ENCODE measurements at places on chromosomes 12 and 14.
A peak's percentile ranks its signal among the peaks of the same experiment; 100 is the strongest.

DNA sequence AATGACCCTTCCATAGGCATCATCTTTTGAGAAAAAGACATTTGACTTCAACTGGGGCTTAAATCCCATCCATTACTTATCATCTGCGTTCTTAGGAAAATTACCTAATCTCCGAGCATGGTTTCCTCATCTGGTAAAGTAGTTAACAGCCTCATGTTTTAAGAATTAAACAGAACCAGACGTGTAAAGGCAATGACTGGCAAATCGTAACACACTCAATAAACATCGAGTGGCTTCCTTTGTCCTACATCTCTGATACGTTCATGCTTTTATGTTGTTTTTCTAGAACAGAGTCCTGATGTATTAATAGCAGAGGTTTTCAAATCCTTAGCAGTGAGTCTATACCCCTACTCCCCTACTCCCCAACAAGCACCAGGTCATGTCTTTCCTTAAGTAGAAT is 189.7 kb upstream of the RGS6 start:
- DNase-seq, result no peak

DNA sequence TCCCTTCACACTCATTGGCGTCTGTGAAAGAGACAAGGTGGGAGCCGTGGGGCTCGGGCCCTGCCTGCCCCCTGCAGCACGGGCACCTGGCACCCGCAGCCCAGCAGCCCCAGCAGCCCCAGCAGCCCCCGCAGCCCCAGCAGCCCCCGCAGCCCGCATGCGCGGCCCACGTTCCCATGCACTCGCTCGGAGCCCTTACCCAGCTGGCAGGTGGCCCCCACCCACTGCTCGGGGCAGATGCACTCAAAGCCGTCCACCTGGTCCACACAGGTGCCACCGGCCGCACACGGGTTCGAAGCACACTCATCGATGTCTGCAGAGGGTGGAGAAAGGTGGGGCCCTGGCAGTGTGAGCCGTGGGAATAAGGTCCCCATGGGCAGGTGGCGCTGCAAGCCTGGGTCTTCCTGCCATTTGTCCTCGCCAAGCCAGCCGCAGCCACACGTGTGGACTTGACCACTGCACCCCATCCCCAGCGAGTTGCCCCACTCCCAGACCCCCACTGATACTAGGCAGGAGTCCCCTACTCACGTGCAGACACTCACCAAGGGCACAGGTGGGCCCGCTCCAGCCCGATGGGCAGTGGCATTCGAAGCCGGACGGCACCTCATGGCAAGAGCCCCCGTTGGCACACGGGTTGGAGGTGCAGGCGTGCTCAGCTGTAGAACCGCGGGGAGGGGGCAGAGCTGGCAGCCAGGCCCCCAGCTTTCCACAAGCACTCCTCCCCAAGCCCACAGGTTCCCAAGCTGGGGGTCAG is 17.3 kb downstream of the JAG2 start:
- no peak for DNase-seq

- DNase-seq, result no peak
These were observed 453.8 kb downstream of the TMEM121 start for GRCh38 chr14:105980224-105980623.

- no peak for DNase-seq
These were observed 280.0 kb downstream of the LRIG3 start for GRCh38 chr12:58640314-58640713.

DNA sequence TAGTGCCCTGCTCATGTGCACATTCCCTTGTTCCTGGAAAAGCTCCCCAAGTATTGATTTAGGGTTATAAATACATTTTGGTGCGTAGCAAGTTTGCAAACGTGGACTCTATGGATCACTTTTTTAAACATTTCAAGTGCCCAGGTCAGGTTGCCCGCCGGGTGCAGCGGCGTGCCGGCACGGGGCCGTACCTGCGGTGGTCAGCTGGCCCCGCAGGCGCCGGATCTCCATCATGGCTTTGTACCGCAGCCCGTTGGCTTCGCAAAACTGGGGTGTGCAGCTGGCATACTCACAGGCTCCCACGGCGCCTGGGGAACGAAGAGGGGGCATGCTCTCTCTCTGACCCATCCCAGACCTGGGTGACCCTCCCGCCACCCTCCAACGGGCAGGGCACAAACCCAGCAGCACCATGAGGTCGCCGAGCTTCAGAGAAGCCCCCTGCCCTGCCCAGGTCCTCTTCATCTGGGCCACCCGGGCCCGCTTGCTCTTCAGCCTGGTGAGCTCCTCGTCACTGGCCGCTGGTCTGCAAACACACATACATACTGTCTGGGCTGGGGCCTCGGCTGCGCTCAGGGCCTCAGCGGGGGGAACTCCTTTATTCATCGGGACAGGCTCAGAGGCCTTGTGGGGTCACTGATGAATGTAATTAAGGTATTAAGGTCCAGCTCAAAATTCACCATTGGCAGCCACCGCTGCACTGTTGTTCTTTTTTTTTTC is 35.1 kb downstream of the DHX37 start:
- no peak for DNase-seq

- no peak for DNase-seq
These were observed 7.5 kb downstream of the IRAK4 start for GRCh38 chr12:43766291-43766690.

DNA sequence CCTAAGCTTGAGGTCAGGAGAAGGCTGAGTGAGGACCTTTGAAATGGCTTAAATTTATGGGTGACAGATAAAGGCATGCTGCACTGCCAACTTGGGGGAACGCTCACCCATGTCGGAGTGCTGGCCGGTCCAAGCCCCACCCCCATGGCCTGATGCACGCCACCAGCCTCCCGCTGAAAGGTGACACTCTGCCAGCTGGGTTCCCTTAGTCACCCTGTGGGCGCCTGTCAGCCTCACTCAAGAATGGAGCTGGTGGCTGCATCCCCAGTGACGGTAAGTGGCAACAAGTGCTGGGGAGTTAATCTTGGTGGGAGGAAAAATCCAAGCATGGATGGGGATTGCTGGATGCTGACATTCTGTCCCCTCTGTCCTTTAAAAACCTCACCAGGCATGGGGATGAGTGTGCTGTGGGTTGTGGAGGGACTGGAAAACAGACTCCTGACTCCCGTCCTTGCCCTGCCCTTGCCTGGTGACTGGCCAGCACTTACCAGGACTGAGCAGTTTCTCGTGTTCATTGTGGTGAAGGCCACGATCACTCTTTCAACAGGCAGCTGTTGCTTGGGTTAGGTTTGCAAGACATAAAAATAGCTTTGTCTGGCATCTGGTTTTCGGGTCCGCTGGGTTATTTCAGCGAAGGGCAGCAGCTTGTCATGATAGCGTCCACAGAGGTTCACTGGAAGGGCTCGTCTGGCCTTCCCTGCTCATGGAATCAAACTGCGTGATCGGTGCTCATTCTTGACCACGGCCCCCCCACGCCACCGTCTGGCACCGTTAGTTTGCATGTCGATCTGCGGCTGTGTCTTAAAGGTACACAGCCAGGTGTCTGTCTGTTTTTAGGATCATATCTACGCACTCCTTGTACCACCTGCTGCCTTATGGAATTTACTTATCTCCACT is 15.0 kb downstream of the ACACB start:
- no peak for DNase-seq

GRCh38 chr12:30985814-30986452 is 59.4 kb downstream of the TSPAN11 start:
- DNase-seq, result no peak

GRCh38 chr12:64669270-64669842 is 59.1 kb downstream of the RASSF3 start:
- DNase-seq, result peak; percentile 85

GRCh38 chr12:76556368-76556767 is 3.2 kb downstream of the OSBPL8 start:
- DNase-seq, result no peak

- DNase-seq, result no peak
These were observed 6.7 kb downstream of the PSEN1 start for GRCh38 chr14:73143003-73143402.

DNA sequence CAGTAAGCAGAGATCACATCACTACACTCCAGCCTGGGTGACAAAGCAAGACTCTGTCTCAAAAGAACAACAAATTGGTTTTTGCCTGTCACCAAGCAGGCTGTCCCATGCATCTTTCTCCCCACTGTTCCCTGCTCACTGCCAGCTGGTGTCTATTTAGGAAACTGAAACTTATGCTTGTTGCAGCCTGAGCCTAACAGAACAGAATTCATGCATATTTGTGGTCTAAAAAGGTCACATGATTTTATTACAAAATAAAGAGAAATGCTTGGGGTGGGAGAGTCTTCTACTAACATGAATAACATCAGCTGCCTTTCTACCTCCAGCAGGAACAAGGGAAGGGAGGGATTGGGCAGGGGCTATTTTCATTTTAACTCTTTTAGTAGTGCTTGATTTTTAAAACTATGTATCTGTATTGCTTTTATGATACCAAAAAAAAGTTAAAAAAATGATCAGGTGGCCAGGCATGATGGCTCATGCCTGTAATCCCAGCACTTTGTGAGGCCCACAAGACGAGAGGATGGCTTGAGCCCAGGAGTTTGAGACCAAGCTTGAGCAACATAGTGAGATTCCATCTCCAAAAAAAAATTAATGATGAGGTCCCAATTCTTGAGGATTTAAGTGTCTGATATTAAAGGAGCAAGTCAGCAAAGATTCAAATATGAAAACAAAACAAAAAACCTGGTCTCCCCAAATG is 923 bp downstream of the STAT2 start:
- no peak for DNase-seq

GRCh38 chr12:98060411-98060810 is 455.0 kb upstream of the TMPO start:
- DNase-seq, result no peak

DNA sequence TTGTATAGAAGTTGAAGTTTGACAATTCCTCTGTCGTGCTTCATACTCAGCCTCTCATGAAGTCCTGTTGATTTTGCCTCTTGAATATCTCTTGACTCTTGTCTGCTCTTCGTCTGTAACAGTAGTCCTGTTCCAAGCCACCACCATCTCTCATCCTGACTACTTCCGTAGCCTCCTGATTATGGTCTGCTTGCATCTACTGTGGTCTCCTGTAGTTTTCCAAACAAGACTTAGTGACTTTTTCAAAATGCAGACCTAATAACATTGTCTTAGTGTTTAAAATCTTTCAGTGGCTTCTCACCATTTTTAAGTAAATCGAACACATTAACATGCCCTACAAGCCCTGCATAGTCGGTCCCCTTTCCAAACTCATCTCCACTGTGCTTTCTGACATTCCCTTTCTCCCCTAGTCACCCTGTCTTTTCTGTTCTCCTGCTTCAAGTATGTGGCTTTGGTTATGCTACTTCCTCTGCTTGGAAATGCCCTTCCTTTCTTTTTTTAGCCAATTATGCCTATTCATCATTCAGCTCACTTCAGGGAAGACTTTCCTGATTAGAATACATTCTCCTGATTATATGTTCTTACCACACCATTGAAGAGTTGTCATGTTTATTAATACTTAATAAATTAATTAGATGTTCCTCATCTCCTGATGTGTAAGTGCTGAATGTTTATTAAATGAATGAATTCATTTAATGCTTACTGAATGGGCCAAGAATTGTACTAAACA is 2.0 kb downstream of the SCYL2 start:
- DNase-seq, result no peak

- no peak for DNase-seq
These were observed 7.9 kb downstream of the NRIP2 start for GRCh38 chr12:2826721-2827515.

GRCh38 chr12:19695244-19696098 is 256.2 kb downstream of the AEBP2 start:
- DNase-seq, result no peak

DNA sequence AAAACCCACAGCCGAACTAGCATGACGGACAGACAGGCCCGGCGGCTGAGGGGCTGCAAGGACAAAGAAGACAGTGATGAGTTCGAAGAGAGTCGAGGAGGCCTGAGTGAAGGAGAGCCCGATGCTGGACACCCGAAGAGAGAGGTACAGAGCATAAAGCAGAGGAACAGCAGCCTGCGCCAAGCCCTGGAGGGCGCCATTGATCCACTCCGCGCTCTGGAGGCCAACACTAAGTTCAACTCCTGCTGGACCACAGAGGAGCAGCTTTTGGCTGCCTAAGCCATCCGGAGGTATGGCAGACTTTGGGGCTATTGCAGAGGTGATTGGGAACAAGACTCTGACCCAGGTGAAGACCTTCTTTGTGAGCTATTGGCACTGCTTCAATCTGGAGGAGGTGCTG is 7.8 kb upstream of the PLXNC1 start:
- DNase-seq, result peak; percentile 37

- DNase-seq, result no peak
These were observed 94.8 kb downstream of the LRP6 start for GRCh38 chr12:12171991-12172511.

- no peak for DNase-seq
These were observed 13.2 kb downstream of the TAOK3 start for GRCh38 chr12:118359541-118359915.

GRCh38 chr12:128313931-128314330 is 47.0 kb downstream of the TMEM132C start:
- no peak for DNase-seq

DNA sequence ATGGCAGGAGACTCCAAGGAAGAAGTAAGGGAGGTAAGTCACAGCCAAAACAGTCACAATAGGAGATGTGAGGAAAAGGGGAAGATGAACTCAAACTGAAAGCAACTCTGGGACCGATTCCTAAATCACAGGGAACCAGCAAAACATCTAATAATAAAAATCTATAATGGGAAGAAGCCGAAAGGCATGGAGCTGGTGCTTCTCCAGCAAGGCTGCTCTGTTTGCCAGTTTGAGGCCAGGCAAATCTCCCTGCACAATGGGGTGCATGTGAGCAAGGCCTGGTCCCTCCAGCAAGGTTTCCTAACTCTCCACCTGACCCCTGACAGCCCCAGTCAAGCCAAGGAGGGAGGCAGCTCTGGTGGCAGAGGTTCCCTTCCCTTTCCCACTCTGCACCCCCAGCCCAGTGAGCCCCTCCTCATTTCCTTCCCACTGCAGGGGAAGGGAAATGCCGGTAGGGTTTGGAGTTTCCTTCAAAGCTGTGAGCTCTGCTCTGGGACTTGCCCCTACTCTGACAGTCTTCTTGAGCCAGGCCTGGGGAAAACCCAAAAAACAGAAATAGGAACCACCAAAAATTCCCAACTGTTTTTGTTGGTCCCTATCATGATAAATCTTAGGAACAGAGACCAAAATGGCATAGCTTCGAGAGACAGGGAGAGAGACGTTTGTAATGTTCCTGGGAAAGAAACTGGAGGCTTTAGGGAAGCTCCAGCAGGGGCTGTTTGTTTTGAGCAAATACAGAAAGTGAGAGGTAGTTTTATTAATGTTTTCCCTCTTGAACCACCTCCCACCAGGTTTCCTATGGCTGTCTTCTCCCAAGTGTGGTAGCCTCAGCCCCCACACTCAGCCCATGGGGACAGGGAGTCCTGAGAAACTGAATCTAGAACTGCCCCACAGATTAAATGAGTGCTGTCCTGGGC is 34.6 kb downstream of the FMNL3 start:
- DNase-seq, result peak; percentile 60

GRCh38 chr14:49497725-49498348 is 88.3 kb downstream of the RPS29 start:
- DNase-seq, result peak; percentile 72
